ENCODE measurements at places on chromosomes 3 and 15.

- no peak for DNase-seq
Measured at GRCh38 chr3:134299185-134299887, 48.7 kb upstream of the RYK start.

- DNase-seq = no peak
Measured at GRCh38 chr3:5298453-5298852, 110.9 kb downstream of the EDEM1 start.

GRCh38 chr3:29281344-29282241 is 722 bp downstream of the RBMS3 start:
- DNase-seq = no peak

GRCh38 chr15:70348581-70349344 is 251.0 kb upstream of the TLE3 start:
- no peak for DNase-seq

DNA sequence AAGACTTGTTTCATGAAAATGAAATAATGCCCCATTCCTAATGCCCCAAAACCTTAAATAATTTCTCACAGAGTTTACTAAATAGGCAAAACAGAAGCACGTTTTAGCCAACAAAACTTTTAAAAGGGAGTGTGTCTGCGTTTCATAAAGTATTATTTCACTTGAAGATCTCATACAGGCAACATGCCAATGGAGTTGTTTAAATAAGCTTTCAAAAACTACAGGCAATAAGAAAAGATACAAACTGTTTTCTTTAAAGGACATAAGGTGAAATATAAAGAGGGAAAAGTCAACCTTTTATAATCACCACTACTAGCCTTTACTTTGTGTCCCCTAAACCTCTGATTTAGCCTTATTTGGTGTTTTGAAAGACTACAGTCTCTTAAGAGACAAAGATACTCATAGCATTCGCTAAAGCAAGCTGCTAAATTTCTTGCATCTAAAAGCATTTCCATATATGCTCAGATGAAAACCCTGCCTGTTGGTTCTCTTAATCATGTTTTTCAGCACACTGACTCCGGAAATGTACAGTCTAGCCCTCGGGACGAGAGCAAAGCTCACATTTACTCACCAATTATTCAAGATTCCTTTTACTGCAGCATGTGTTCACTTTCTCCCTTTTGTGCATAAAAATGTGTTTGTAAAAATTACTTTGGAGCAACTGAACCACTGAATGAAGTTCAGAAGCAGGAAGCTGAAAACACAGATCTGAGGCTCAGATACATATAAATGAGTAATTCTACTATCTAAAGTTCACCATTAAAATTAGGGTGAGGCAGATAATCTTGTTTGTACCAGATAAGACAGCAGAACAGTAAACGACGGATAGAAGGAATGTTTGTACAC is 119.0 kb downstream of the GOLIM4 start:
- no peak for DNase-seq

DNA sequence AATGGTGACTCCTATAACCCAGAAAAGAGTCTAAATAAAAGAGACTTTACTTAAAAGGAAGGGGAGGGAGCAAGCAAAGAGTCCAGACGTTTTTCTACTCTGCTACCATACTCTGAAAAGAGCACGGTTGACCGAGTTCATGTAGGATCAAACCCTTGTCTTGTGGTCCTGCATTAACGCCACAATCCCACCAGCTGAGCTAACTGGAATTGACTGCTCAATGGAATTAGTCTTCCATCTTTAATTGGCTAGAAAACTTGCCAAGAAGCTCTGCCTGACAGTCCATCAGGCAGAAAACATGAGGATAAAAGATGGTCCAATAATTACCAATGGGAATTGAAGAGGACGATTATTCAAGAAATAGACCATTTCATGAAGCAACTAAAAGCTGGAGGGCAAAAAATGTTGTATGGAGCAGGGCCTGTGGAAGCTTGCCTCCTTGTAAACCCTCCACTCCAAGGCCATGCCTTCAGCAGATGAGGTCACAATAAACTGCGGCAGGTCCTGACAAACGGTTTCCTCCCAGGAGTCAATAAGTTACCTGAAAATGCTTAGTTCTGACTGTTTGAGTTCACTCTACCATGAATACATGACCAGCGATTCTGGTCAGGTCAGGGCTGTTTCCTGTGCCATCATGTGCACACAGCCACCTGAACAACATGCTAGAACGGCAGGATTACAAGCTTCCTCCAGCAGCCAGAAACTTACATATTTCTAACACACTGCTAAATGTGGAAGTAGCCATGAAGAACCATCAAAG is 35.6 kb upstream of the ARHGEF3 start:
- no peak for DNase-seq

DNA sequence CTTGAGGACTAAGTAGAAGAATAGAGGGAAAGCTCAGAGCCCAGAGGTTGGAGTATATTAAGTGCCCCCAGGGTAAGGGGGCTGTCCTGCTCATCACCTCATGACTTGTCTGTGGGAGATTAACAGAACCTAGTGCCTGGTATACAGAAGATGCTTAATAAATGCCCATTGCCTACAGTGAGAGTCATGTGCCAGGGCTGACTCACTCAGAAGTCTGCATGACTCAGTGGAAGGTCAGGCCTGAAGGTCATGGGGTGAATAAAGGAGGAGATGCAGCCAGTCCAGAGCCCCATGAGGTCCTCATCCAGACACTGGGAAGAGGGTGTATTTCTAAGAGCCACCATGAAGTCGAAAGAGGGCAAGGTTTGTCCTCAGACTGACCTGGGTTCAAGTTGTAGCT is 62.5 kb upstream of the TLE3 start:
- DNase-seq = no peak

DNA sequence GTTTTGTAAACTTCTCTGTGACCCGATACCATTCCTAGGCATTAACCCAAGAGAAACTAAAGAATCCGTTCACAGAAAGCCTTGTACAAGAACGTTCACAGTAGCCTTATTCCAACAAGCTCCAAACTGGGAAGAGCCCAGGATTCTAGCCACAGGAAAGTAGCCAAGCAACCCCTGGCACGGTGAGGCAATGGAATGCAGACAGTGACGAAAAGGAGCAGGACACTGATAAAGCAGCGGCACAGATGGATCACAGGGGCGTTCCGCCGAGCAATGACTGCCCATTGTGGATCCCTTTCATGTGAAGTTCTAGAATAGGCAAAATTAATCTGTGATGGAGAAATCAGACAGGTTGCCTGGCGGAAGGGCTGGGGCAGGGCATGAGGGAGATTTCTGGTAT is 198.7 kb upstream of the CHRNA7 start:
- DNase-seq = no peak

DNA sequence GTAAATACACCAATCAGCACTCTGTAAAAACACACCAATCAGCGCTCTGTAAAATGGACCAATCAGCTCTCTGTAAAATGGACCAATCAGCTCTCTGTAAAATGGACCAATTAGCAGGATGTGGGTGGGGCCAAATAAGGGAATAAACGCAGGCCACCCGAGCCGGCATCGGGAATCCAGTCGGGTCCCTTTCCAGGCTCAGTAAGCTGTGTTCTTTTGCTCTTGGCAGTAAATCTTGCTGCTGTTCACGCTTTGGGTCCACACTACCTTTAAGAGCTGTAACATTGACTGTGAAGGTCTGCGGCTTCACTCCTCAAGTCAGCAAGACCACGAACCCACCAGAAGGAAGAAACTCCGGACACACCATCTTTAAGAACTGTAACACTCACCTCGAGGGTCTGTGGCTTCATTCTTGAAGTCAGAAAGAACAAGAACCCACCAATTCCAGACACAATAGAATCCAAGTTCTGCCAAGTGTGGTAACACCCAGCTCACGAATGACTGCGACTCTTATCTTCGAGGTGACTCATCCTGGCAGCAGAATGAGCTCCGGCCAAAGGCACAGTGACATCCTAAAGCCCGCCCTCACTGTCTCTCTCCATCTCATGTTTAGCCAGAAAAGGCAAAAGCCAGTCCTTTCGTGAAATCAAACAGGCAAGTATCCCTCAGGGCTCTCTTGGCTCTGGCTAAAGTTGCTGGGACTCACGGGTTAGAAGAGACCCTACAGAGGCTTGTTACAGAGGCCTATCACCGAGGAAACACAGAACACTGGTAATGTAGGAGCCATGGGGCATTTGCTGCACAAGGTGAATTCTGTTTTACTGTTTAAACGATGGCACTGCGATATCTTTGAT is 155.2 kb downstream of the FAM43A start:
- no peak for DNase-seq

GRCh38 chr3:184785890-184786279 is 26.1 kb upstream of the VPS8 start:
- DNase-seq = no peak

GRCh38 chr3:80060664-80061063 is 292.9 kb upstream of the ROBO1 start:
- DNase-seq = no peak

GRCh38 chr3:89851974-89852621 is 744.7 kb downstream of the EPHA3 start:
- no peak for DNase-seq

DNA sequence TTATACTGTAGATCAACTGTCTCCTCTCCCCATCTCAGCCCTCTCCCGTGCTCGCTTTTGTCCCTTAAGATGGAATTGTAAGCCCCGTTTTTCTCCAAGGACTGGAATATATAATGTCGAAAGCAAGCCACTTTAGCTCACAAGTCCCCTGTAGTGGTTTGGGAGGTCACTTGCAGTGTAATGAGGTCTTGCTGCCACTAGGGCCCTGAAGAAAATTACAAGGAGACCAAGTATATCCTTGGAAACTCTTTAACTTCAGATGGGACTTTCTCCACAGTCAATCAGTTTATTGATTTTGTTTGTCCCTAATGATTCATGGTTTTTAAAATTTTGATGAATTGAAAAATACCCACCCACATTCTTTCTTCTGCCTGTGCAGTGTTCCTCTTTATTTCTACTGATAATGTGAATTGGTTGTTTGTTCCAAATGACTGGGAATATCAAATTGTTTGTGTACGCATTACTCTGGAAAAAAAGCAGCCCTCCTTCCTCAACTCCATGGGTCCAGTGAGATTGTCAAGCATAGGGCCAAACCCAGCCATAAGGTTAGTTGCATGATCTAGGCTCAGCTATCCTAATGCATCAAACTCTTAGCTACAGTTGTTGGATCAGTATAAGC is 294.8 kb downstream of the MCTP2 start:
- no peak for DNase-seq

DNA sequence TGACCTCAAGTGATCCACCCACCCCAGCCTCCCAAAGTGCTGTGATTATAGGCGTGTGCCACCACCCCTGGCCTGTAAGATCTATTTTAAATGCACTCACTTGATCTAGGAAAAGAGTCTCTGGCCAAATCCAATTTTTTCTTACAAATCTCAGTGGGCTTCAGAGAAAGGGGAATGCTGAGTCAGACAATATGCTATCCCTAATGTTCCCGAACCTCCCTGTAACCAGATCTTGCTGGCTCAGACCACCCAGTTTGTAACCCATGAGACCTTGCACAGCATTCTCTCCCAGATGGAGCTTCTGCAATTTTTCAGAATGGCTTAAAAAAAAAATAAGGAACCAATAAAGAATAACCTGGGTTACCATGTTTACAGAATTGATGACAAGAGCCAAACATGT is 205.8 kb downstream of the RYR3 start:
- DNase-seq = no peak

- DNase-seq = no peak
Measured at GRCh38 chr3:12477256-12477655, 7.0 kb upstream of the TSEN2 start.

- DNase-seq = no peak
Measured at GRCh38 chr3:58009026-58009748, 965 bp downstream of the FLNB start.

DNA sequence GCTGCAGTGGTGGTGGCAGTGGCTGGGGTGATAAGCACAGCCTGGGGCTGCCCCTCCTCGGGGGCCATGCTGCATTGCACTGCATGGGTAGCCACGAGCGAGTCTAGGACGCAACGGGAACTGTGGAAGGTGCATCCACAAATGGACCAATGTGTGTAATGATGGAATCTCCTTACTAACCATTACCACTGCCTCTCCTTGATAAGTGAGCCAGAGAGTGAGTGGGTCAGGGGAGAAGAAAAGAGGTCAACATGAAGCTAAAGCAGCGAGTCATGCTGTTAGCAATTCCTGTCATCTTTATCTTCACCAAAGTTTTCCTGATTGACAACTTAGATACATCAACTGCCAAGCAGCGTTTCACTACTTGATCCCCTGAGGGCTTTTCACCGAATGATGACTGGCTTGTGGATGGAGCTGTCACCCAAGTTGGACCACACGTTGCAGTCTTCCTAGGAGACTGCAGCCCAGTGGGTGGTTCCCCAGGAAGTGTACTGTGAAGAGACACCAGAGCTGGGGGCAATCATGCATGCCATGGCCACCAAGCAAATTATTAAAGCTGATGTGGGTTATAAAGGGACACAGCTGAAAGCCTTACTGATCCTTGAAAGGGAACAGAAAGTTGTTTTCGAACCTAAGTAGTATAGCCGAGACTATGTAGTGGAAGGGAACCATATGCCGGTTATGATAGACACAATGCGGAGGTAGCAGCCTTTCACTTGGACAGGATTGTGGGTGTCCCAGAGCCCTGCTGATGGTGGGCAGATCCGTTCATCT is 20.6 kb downstream of the SAMD7 start:
- no peak for DNase-seq

DNA sequence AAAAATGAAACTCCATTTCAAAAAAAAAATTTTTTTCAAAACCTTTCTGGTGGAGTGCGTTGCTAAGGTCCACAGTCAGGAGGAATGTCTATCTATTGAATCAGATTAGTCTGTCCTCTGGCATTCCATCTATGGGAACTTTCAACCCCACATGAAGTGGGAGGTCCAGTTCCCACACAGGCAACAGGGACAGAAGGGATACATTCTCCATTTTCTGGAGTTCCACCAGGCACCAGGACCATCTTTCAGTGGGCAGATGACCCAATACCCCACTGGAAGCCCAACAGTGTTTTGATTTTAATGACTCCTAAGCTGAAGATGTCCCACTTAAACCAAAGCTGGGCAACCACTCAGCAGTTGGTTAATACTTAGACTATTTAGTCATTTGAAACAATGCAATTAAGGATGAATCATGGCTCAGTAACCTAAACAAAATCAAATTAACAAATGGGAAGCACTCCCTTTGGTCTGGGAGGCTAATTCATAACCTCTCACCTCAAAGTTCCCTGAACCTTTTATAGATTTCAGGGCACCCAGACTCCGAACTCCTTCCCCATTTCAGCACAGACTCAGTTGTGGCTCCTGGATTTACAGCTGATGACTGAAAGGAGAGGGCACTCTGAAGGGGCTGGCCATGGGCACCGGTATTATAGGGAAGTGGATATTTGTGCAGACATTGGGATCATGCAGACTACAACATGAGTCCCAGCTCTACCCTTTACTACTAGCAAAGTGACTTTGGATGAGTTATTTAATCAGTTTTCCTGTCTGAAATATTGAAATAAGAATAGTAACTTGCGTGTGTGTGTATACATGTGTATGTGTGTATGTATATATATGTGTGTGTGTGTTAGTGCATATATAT is 264.3 kb upstream of the LRTM1 start:
- DNase-seq = peak; percentile 99

Data from BJ (cell line).